ENCODE measurements at places on chromosomes 1 and 21.

DNA sequence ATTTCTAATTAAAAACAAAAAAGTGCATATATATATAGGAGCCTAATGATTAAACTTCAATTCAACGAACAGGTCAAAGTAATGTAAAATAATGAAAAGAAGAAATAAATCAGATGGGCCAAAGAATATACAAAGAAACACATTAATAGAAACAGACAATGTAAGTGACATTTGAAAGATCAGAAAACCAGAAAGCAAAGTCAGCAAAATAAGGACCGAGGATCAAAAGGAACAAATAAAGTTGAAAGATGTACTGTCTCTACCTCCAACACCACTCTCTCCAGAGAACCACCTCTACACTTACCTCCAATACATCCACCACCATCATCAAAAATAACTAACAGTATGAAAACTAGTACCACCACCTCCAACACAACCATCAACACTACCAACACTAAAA lies 1226.3 kb upstream of the NCAM2 start:
- DNase-seq, result no peak

- DNase-seq, result no peak
Observed at GRCh38 chr1:153340356-153340755, 8.3 kb downstream of the PGLYRP4 start.

DNA sequence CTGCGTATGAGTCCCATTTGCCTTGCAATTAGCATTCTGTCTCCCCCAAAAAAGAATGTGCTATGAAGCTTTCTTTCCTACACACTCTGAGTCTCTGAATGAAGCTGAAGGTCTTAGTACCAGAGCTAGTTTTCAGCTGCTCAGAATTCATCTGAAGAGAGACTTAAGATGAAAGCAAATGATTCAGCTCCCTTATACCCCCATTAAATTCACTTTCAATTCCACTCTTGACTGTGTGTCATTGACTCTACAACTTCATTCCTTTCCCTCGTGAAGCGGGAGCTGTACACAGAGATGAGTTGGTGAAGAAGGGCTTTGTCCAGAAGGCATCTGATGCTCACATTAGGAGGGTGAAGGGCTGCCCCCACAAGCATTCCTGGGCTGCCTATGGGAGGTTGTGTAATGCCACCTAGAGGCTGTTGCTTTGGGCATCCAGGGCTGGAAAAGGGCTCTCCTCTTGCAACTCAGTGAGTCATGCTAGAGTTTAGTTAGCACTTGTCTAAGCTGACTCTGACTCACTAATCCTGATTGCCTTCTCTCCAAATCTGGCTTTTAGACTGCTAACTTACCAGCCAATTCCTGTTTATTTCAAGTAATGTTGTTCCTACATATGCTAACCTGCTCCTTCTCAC lies 1.8 kb downstream of the SPRR1B start:
- no peak for DNase-seq

DNA sequence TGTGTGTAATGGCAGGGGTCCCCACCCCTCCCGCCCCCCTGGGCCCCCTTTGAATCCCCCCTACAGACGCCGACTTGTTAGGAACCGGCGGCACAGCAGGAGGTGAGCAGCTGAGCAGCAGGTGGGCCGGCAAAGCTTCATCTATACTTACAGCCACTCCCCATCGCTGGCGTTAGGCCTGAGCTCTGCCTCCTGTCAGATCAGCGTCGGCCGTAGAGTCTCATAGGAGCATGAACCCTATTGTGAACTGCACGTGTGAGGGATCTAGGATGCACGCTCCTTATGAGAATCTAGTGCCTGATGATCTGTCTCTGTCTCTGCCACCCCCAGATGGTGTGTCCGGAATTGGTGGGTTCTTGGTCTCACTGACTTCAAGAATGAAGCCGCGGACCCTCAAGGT lies 14.9 kb upstream of the VPS26C start:
- no peak for DNase-seq

DNA sequence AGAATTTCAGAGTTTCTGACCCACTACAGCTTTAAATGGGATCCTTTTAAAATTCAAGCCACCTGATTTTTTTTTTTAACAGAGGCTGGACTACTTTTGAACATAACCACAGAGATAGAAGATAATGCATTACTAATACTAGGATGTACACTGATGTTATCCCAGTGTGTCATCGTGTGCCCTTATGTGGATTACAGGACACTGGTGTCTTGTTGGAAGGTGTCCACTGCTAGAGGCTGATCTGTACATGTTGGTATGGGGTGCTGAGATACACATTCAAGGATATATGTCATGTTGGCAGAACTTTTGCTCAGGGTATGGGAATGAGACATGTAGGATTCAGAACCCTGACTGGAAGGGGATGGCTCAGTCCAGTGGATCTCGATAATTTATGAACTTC lies 56.3 kb downstream of the INAVA start:
- no peak for DNase-seq

- no peak for DNase-seq
Observed at GRCh38 chr1:206796981-206797402, 24.7 kb upstream of the IL10 start.

- DNase-seq, result peak; percentile 68
Observed at GRCh38 chr1:51535006-51535592, 16.0 kb upstream of the EPS15 start.

- no peak for DNase-seq
Observed at GRCh38 chr1:119318466-119319309, 49.9 kb upstream of the HAO2 start.

GRCh38 chr1:150577557-150578271 lies 1.7 kb downstream of the MCL1 start:
- no peak for DNase-seq

DNA sequence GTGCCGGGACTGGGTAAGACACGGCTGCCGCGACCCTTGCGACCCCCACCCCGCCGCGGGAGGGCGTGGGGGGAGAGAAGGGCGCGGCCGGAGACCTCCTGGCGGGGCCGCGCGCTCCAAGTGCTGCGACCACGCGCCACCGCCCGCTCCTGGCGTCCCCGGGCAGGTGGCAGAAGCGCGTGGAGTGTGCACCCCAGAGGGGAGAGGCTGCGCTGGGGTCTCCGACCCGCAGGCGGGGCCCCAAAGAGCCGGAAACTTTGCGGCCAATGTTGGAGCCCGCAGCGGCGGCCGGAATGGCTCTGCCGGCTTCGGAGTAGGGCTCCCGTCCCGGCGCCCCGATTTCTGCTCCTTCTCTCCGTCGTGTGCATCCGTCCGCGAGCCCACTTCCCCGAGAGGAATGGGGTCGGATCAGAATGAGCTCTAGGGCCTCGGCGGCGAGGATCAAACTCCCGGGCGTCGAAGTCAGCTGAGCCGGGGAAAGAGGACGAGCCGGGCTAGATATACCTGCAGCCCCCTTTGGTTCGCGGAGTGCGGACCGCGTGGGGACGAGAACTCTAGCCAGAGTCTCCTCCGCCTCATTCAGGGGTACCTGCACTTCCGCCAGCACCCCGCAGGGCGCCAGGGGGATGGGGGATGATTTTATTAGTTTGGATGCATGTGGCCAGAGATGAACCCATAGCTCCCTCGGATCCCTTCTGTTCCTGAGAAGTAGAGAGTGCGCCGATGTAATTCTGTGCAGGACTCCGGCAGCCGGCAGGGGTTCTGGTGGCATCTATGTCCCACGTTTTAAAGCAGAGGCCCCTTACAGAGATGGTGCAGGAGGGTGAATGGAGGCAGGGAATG lies 751 bp downstream of the STUM start:
- DNase-seq, result peak; percentile 18

DNA sequence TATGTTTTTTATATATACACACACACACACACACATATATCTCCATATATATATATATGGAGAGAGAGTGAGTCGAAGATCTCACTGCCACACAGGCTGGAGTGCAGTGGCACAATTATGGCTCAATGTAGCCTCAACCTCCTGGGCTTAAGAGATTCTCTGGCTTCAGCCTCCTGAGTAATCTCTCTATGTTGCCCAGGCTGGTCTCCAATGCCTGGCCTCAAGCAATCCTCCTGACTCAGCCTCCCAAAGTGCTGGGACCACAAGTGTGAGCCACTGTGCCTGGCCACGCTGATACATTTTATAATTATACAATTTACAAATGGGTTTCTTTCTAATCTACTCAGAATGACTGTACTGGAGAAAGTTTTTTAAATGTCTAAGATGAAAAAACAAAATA lies 664.2 kb downstream of the PTPRC start:
- no peak for DNase-seq

DNA sequence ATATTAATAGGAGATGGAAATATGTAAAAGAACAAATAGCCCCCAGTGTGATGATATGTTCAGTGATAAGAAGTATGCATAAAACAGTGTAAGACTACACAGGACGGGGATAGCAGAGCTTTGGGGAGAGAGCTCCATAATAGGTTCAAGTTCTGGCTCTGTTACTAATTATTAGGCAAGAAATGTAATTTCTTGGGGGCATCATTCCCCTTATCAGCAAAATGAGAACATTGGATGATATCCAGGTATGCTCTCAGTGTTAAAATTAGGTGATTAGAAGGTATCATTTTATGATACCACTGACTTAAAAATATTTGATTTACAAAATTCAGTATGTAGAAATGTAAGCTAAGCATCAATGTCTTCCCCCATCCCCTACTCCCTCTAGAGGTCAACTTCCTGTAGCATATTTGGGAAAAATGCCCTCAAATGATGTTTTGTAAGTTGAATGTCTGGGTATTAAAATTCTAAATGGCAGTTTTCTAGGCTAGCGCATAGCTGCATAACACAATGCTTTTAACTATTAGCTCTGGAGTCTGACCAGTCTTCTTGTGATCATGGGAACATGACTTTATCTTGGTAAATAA lies 585.7 kb upstream of the CAMK1G start:
- no peak for DNase-seq

- DNase-seq, result no peak
Observed at GRCh38 chr1:93148001-93148400, 32.2 kb downstream of the TMED5 start.

DNA sequence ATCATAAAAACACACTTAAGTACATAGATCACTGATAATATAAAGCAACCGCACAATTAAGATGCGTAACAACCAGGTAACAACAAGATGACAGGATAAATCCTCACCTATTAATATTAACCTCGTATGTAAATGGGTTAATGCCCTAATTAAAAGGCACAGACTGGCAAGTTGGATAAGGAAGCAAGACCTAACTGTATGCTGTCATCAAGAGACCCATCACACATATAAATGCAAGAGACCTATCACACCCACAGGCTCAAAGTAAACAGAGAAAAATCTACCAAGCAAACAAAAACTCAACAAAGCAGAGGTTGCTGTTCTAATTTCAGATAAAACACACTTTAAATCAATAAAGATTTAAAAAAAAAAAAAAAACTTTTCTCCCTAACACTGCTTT lies 151.8 kb downstream of the FAF1 start:
- no peak for DNase-seq

DNA sequence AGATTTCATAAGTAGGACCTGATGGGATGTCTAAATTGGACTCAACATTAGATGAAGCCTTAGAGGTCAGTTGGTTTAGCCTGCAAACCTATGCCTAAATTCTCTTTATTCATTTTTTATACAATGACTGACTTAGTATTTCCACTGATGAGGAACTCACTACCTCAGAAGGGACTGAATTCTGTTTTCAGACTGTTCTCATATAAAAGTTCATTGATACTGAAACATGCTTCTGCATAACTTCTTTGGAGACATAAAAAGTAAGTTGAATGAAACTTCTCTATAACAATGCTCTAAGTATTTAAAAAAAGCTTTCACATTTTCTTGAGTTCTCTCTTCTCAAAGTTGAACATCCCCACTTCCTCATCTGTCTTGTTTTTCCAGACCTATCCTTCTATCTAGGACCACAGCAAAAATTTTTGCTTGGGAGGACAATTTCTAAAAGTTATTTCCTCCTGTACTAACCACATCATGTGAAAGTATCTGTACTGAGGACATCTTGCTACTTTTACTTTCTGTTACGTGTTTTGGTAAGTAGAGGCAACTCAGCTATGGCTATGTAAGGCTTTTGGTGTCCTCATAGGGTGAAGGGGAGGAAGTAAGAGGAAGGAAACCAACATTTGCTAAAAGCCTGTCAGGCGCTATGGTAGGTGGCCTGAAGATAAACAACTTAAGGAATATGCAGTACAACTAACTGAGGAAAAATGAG lies 64.1 kb downstream of the USP24 start:
- DNase-seq, result peak; percentile 24

GRCh38 chr1:203663294-203663693 lies 36.7 kb downstream of the ATP2B4 start:
- no peak for DNase-seq

DNA sequence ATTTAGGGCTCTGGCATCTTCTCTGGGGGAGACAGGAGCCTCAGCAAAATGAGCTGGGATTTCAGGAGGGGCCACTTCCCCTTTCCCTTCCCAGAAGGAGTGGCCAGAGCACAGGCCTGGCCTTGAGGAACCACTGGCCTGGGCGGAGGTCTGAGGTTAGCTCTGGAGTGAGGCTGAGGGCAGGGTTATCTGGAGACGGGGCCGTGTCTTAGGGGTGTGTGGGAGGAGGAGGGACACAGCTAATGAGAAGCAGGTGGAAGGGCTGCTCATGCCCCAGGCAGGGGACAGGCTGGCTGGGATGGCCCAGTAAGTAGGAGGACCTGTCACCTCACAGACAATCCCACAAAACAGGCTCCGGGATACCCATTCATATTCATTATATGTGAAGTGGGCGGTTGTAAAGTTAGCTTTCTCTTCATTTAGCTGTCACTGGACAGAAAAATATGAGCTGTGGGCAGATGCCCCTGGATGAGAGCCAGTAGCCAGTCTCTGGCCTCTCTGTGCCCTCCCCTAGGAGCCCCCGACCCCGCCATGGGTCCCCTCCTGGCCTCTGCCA lies 12.4 kb downstream of the ALX3 start:
- DNase-seq, result no peak

Data from Kasumi-1 (cell line).